Lung (tissue), 17 donors: ENCODE measurements at places on chromosomes 6 and 20. TPM values are rescaled to one million over a fixed set of nuclear protein-coding genes. Genes with fewer than 3 reads are reported as not detected.

Gene NKX2-2
- not detected for total RNA-seq

Gene PDCD2
- total RNA-seq: 44.7 TPM

Gene CEP85L
- 12.5 TPM for total RNA-seq

GRCh38 chr6:6717953-6718352 lies 129.4 kb downstream of the LY86 start:
- no peak overlapping the region for H3K4me3 ChIP-seq
- H3K27ac ChIP-seq: no peak overlapping the region
- no peaks in the 10 kb centered on the region for H3K27me3 ChIP-seq
- DNase-seq: peak; percentile 66

DNA sequence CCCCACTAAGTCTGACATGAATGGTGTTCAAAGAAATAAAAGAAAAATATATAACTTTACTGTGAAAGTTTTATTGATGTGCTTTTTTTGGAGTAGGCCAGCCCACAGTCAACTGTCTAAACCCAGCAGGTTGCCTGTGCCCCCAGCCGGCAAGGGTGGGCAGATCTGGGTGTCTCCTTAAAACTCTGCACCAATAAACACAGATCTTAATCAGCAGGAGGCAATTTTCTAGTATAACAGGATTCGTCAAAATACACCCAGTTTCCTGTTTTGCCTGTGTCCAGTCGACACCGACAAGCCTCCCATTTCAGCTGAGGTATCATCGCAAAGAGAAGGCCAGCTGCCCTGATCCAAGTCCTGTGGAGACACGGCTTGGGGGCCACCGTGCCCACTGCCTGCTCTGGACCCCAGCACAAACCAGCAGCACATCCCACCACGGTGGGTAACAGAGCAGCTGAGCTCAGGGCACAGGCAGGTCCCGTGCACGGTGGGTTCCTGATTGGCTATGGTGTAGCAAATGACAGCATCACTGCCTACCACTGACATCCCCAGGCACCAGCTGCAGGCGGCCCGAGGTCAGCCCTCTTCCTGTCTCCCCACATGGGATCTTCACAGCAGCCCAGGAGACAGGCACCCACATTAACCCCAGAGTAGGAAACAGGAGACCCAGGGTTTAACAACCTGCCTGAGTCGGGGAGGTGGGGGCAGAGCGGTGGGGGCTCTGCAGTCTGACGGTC lies 15.7 kb downstream of the BMP7 start:
- H3K27me3 ChIP-seq: no peaks in the 10 kb centered on the region
- H3K4me1 ChIP-seq: no peaks in the 10 kb centered on the region
- no peaks in the 10 kb centered on the region for H3K36me3 ChIP-seq
- H3K27ac ChIP-seq: no peak overlapping the region
- DNase-seq: no peak

DNA sequence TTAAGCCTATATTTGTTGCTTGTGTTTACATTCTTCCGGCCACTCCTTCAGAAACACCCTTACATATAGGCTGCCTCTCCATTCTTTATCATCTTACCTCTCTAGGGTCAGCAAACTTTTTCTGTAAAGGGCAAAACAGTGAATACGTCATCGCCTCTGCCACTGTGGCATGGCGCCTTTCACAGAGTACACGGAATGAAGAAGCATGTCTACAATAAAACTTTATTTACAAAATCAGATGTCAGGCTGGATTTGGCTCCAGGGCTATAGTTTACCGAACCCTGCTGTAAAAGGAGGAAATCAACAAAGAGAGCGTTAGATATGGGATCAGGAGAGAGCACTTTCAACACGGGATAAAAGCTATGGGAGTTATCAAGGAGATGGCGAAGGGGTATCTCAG lies 9.3 kb upstream of the NCR2 start:
- H3K27me3 ChIP-seq: peaks cover 29% of the 10 kb centered on the region
- no peak overlapping the region for H3K4me3 ChIP-seq
- H3K36me3 ChIP-seq: no peaks in the 10 kb centered on the region
- no peak for DNase-seq
- no peaks in the 10 kb centered on the region for H3K4me1 ChIP-seq
- no peak overlapping the region for H3K27ac ChIP-seq

- peaks cover 2% of the 10 kb centered on the region for H3K27me3 ChIP-seq
- no peaks in the 10 kb centered on the region for H3K36me3 ChIP-seq
- peaks cover 11% of the 10 kb centered on the region for H3K4me1 ChIP-seq
- peak; percentile 81 for DNase-seq
Observed at GRCh38 chr6:41488433-41489119, 57.6 kb upstream of the FOXP4 start.

- H3K27ac ChIP-seq: no peak overlapping the region
- no peaks in the 10 kb centered on the region for H3K36me3 ChIP-seq
- H3K27me3 ChIP-seq: peaks cover 26% of the 10 kb centered on the region
- no peak overlapping the region for H3K4me3 ChIP-seq
Observed at GRCh38 chr20:59678288-59678687, 73.9 kb downstream of the PHACTR3 start.

DNA sequence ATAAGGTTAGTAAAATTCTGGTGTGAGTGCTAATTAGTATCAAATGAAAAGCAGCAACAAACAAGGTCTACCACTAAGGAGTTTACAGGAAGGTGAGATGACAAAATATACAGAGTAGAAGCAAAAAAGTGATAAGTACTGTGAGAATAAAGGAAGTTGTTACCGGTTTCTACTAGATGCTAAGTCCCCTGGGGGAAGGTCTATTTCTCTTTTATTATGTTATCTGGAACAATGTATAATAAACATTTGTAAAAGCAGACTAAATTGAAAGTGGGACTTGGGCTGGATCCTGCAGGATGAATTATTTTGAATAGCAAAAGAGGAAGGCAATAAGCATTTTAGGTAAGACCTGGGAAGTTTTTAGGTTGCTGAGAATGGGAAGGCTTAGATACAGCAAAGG lies 158.7 kb upstream of the SLC22A16 start:
- H3K4me3 ChIP-seq: no peak overlapping the region
- H3K36me3 ChIP-seq: peaks cover 2% of the 10 kb centered on the region
- no peak for DNase-seq

- peaks cover 4% of the 10 kb centered on the region for H3K4me1 ChIP-seq
- no peak overlapping the region for H3K4me3 ChIP-seq
- no peak overlapping the region for H3K27ac ChIP-seq
Observed at GRCh38 chr6:138991206-138991605, 3.2 kb upstream of the REPS1 start.

GRCh38 chr20:15146948-15147347 lies 809.5 kb upstream of the FLRT3 start:
- no peaks in the 10 kb centered on the region for H3K27me3 ChIP-seq
- no peak overlapping the region for H3K27ac ChIP-seq

DNA sequence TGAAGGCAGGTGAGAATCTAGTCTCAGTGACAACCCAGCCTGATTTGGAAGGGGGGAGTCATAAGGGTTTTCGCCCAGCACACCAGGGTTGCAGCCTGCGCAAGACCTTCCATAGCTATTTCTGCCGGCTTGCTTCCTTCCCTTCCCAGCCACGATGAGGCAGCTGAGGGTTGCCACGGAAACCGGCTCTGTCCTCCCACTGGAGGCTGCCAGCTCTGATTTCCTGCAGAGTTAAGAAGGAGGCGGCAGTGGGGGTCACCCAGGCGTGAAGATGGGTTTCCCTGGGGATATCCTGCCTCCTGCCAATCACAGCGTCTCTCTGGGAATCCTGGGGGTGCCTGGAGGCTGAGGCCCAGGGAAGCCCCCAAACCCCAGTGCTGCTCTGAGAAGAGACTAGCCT lies 23.1 kb upstream of the KCNB1 start:
- DNase-seq: peak; percentile 81
- no peaks in the 10 kb centered on the region for H3K36me3 ChIP-seq
- H3K27me3 ChIP-seq: no peaks in the 10 kb centered on the region

DNA sequence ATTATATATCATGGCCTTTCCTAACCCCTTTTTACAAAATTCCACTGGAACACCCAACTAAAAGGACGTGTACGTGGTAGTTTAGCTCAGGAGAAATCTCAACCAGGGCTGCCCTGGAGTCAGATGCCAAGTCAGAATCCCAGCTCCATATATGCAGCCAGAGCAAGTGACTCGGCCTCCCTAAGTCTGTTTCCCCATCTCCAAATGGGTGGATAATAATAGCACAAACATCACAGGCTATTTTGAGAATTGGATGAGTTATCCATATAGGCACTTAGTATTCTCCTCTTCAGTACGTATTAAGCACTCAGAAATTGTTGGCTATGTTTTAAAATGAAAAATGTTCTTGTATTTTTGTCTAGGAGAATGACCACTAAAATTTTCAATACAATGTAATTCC lies 481.5 kb downstream of the CD109 start:
- no peaks in the 10 kb centered on the region for H3K36me3 ChIP-seq
- H3K27ac ChIP-seq: no peak overlapping the region
- no peak overlapping the region for H3K4me3 ChIP-seq
- DNase-seq: no peak
- no peaks in the 10 kb centered on the region for H3K4me1 ChIP-seq
